ENCODE measurements at places on chromosomes 5 and 9.

- DNase-seq, result no peak
These were observed 196.8 kb downstream of the FSTL4 start for GRCh38 chr5:133415506-133415905.

DNA sequence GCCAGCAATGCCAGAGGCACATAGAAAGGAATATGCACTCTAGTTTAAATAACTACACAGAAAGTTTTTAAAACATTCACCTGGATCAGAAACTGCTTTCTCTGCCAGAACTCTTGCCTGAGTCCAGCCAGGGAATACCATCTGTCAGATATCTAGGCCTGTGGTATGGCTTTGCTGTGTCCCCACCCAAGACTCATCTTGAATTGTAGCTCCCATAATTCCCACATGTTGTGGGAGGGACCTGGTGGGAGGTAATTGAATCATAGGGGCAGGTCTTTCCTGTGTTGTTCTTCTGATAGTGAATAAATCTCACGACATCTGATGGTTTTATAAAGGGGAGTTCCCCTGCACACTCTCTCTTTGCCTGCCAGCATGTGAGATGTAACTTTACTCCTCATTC is 41.5 kb upstream of the KCNV2 start:
- DNase-seq, result no peak

DNA sequence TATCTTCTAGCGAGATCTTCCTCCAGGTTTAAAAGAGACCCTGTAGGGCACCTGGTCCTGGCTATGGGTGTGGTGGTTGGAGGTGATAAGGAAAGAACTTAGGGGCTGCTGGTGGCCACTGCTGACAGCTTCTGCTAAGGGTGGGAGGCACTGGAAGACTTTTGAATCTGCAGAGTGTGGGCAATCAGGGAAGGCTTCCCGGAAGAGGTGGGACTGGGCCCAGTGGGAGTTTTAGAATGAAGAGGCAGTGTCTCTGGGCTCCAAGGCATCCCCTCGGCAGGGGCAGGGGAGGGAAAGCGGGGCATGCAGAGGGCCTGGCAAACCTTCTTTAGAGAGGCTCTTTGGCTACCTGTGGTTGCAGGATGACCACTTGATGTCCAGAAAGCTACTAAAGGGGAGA is 23.0 kb upstream of the DAB2IP start:
- DNase-seq, result no peak

GRCh38 chr5:2496126-2496525 is 255.4 kb downstream of the IRX2 start:
- no peak for DNase-seq

DNA sequence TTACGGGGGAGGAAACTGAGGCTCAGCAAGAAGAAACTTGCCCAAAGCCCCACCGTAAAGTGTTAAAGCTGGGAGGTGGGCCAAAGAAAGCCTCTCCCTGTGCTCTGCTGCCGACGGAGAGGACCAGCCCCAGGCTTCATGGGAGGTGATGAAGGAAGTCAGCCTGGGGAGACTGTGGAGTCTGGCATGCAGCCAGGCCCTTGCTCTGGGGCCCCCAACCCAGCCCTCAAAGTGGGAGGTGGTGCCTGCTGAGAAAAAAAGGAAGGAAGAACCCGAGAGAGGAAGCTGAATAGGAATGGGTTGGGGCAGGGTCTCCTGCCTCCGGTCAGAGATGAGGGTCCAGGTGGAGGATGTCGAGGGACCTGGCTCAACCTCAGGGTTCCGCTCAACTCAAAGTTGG is 3.8 kb downstream of the RNF44 start:
- peak; percentile 60 for DNase-seq

- DNase-seq, result no peak
These were observed 223.4 kb downstream of the CSNK1G3 start for GRCh38 chr5:123735384-123735783.

- peak; percentile 65 for DNase-seq
These were observed 130.4 kb upstream of the POC5 start for GRCh38 chr5:75847561-75848021.

DNA sequence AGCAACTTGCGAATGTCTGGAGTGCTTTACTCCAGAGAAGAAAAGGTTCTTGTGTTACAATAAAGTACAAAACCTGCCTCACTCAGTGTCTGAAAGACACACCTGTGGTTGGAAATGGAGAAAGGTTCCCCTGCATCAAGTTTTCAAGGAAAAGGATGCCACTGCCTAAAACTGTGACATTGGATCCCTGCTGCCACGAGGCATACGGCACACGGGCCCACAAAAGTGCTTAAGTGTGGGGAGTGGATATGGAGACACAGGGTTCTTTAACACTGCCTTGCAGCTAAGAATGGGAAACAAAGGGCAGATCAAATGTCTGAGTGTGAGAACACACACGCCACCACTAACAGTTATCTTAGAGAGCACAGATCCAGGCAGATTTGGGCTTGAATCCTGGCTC is 75.0 kb downstream of the NIPSNAP3B start:
- no peak for DNase-seq

GRCh38 chr5:53453898-53454718 is 26.3 kb upstream of the FST start:
- DNase-seq, result no peak

DNA sequence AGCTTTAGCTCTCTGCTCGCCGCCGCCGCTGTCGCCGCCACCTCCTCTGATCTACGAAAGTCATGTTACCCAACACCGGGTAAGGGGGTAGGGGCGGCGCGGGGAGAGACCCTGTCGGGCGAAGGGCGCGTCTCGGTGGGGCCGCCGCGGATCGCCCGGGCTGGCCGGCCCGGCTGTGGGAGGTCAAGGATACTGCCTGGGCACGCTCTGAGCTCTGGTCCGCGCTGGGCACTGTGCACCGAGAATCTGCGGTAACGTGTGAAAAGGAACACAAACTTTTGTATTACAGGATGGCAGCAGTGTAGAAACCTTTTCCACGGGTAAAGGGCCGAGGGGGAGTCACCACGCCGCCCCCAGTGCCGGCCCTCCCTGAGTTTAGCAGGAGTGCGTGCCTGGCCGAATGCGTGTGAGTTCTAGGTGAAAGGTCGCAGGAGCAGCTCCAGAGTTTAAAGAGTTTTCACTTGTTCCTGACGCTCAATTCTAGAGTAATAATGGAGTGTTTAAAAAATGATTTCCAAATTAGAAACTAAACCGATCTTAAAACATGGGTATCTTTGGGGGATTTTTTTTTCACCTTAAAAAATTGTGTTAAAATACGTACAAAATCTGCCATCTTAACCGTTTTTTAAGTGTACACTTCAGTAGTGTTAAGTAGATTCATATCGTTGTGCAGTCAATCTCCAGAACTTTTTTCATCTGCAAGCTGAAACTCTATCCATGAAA is at the start of gene HSDL2:
HSDL2 (plus strand) TSS at position 7 of the 723 bp plus-strand sequence; CDS start at position 63, 56 bp downstream.
- DNase-seq, result no peak

DNA sequence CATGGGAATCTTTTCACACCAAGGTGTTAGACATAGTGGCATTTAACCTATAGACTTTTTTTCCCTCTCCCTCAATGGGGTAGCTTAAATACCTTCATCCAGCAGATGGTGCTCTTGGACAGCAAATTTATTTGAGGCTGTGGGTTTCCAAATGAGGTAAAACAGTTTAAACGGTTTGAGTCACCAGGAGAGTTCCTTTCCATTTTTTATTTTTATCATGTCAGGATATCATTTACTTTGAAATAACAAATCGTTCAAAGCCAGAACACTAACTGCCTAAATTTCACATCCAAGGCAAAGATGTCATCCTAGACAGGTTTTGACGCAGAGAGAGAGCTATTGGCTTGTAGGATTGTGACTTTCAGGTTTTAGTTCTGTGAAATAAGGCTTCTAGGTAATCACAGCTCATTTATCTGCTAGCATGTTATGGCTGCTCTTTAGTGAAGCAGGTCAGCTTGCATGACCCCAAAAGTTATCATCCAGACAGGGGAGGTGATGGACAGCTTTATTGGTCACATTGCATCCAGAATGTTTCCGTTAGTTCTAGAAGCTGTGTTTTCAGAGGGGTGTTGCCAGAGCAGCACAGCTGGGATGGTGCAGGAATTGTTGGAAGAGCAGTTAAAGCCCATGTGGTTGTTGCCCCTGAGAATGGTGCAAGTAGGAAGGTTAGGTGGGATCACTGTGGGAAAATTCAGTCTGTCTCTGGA is 69.8 kb downstream of the KDM4C start:
- no peak for DNase-seq

DNA sequence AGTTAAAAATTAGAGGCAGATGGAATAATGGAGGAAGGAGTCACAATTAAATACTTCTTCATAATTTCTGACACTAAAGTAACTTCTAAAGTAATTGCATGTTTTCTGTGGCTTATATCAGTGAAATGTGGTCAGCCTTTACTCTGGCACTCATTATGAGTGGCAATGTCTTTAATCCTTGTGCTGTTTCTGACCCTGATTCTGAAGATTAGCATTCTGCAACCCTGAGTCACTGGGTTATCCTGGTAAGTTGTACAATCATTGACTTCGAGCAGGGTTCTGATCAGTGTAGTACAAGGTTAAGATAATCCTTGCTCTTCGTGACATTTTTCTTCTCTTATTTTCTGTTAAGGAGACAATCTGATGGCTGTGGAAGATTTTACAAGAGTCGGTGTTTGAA is 379.4 kb upstream of the RORB start:
- no peak for DNase-seq

DNA sequence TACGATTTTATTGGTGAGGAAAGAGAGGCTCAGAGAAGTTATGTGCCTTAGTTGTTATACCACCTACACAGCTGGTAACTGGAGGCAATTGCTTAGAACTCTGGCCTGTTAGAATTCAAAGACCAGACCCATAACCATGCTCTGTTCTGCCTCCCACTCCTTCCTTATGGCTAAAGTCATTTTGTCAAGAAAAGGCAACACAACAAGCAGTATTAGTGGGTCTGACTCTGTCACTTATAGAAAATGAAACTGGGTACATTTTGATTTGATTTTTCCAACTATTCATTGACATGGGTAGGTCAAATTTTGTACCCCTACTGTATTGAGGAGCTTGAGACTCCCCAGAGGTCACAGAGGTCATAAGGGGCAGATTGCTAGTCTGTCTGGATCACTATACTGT is 44.5 kb upstream of the NR3C1 start:
- DNase-seq, result no peak

Measured in SIG-M5 (cell line).